ENCODE measurements at places on chromosomes 5 and 9.
A peak's percentile ranks its signal among the peaks of the same experiment; 100 is the strongest.

DNA sequence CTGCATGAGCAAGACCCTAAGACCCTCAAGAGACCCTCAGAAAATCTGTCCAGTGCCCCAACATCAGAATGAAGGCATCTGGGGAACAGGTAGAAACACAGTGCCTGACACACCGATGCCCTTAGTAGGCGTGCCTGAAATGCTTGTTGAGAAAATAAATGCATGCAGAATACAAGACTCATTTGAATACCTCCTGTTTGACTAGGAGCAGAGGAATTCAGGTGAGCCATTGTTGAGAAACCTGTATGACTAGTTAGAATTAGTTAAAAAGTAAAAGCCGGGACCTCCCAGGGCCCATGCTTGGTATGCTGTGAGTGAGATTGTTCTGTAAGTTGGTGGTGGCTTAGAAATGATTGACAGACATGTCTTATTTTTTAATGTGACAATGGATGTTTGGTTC, 55.0 kb downstream of the WWC1 start:
- DNase-seq = no peak

DNA sequence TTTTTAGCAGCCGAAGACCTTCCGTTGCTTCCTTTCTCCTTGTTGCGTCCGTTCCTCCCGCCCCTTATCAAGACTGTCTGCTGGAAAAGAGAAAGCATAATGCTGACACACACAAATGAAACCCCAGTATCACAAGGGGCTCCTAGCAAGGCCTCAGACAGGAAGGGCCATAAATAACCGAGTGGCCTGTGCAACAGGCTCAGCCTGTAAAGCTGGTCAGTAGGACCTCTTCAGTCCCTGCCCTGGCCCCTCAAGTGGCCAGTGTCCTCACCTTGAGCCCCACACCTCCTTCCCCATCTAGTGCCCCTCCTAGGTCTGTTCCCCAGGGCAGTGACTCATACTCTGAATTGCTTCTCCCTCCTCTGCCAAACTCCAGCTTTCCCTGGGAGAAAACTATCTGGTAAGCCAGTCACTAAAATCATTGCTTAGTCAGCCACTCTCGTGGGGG, 174.6 kb upstream of the IL12B start:
- DNase-seq = no peak

GRCh38 chr9:75910731-75911130, 20.3 kb downstream of the PCSK5 start:
- DNase-seq = no peak

DNA sequence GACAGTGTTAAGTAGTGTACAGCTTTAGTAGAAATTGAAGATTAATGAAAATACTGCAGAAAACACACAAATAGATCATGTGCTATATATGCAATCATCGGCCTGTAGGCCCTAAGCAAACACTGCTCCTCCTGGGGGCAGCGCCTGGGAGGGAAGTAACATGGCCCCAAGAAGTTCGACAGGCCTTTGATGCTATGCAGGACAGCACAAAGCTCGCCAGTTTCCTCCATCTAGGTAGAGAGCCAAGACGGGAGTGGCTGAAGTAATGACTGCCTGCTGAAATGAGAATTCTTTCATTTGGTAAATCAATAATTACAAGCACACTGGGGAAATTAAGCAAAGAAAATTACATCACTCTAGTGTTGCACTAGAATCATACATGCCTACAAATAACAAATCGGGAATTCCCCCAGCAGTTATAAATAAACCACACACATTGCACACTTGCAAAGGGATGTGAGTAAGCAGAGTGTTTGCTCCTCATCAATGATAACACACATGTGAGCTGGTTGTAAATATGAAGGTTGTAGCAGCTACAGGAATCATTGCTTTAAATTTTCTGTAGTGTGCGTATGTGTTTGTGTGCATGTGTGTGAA, 219.9 kb upstream of the NFIL3 start:
- DNase-seq = peak; percentile 16

GRCh38 chr5:50658246-50658645, 8.2 kb upstream of the PARP8 start:
- DNase-seq = peak; percentile 54

GRCh38 chr9:123835821-123836220, 94.1 kb downstream of the DENND1A start:
- no peak for DNase-seq

- DNase-seq = no peak
These were observed 25.2 kb downstream of the CYFIP2 start for GRCh38 chr5:157290981-157291711.

DNA sequence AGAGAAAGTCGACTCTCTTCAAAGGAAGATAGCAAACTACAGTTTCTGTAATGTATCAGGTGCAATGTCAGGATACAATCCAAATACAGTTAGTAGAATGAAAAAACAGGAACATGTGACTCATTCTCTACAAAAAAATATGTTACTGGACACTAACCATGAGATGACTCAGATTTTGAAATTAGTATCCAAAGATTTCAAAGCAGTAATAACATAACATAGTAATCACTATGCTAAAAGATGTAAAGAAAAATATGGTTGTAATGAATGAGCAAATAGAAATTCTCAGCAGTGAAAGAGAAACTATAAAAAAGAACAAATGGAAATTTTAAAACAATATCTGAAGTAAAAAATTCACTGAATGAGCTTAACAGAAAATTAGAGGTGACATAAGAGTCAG, 42.3 kb downstream of the SHOC1 start:
- DNase-seq = peak; percentile 13

DNA sequence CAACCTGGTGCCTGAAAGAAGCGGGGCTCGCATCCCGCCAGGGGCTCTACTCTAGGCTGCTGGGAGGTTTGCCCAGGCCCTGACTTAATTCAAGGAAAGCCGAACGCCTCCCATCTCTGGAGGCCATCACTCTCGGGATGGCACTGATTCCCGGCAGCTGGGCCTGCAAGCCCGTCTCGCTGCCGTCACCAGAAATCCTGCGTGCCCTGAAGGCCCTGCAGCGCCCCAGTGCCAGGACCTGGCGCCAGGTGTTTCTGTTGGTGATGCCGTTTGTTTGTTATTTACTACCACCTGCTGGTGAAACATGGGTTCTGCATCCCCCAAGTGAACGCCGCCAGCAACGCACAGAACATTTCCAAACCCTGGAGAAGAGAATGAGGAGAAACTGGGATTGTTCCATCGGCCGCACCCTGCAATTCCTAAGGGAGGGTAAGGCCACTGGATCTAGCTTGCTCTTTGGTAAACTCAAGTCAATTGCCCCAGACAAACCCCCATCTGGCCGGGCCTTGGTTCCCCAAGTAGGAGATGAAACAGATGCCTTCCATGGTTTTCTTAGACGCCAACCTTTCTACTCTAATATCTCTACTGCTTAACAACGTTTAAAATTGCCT, 77.9 kb downstream of the AK8 start:
- peak; percentile 72 for DNase-seq

DNA sequence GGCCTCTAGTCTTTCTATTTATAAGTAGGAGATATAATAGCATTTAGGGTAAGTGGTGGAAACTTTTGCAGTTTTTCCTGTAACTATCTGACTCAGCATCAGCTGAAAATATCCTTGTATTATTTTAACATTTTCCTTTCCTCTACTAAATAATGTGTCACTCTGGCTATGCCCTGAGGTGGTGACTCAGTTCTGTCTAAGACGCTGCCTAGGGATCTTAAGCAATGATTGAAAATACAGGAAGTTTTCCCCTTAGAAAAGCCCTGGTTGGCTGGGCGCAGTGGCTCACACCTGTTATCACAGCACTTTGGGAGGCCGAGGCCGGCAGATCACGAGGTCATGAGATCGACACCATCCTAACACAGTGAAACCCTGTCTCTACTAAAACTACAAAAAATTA, 9.3 kb upstream of the EDIL3 start:
- no peak for DNase-seq

DNA sequence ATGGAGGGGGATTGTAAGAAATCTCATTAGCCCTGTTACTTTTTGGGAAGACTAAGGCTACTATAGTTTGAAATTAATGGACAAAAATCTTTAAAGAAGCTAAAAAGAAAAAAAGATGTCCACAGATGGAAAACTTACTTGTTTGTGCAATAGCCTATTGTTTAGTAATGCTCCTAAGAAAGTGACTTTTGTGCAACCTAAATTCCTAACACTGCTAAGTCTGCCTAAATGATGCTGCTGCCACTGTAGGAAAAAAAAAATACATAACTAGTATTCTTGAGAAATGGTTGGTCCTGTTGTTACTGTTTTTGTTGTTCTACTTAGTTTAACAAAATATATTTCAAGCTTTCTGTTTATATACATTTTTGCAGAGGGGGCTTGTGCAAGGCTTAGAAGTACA, 108.2 kb upstream of the NR3C1 start:
- DNase-seq = no peak

DNA sequence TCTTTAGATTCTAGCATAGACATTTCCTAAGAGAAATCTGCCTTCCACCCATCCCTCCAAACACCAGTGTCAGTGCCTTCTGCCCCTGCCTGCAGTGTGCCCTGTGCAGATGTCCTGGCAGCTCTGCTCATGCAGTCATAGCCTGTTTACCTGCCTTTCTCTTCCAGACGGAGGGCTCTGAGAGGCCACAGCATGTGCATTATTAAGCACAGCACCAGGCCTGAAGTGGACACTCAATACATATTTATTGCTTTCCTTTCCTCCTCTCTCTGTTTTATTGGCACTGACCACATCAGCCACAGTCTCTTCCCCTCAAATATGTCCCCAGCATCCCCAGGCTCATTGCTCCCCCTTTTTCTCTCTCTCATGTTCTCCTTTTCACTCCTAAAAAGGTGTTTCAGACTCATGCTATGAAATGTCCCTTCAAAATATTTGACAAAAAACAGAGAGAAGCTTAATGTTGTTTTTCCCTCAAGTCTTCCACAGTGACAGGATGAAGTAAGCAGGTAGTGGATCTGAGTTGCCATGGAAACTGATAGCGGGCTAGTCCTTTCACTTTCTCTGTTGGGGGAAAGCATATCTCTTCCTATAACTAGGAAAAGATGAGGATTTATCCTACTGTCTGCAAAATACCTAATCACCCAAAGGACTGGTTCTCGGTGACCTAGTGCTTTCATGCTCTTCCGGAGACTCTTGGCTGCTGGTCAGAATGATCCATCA, 100.9 kb downstream of the ATP10B start:
- no peak for DNase-seq

- no peak for DNase-seq
These were observed 92.6 kb upstream of the GAS1 start for GRCh38 chr9:87039809-87040392.

GRCh38 chr9:96020300-96020791, 144.9 kb downstream of the ERCC6L2 start:
- no peak for DNase-seq

DNA sequence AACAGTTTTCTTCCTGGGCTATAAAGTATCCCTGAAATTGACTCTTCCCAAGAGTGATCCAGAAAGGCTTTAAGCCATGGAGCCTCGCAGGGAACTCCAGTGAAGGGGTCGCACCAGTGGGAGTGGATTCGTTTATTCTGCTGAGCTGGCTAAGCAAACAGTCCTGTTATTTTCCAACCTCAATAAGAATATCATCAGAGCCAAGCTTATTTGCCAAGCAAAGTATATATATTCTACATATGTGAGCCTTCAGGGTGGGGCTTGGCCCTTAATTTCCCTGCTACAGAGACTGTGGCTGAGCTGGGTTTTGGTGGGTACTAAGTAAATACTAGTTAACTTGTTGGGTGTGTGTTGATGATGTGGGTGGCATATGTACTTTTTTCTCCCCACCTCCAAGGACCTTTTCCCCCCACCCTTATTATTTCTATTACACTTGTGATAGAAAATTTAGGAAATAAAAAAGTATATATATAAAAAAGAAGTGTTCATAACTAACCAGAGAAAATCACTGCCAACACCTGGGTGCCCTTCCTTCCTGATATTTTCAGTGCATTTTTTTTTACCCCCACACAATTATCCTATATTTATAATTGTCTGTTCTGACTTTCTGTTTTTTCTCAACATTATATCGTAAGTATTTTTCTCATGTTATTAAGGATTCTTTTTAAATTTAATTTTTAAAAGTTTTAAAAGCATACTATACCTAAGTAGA, 5.3 kb downstream of the GSN start:
- DNase-seq = no peak

- no peak for DNase-seq
These were observed 3.7 kb downstream of the FAM163B start for GRCh38 chr9:133605446-133605845.

GRCh38 chr5:148465381-148466235, 81.8 kb downstream of the FBXO38 start:
- peak; percentile 38 for DNase-seq

- peak; percentile 23 for DNase-seq
These were observed 52.8 kb downstream of the PTCD2 start for GRCh38 chr5:72372923-72373322.

DNA sequence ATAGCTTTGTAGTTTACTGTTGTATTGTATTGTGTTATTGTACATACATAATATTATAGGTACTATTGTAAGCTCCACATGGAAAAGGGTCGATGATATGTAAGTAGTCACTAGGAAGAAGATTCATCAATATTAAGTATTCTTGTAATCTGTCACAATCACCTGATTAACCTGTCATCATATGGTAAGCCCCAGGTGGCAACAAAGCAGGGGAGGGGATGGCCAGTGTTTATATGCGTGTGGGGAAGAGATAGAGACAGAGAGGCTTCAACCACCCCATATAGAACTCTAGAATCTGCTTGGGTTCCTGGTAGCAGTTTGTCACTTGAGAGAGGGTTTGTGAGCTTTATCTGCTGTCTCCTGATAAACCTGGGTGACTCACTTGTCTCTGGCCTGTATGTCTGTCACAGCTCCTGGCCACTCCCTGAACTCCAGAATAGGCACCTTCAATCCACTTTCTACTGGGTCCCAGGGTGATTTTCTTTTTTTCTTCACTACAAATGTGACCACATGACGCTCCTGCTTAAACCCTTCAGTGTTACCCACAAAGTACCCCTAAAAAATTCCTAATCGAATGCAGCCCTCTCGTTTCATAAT, 48.9 kb upstream of the CPEB4 start:
- DNase-seq = no peak

DNA sequence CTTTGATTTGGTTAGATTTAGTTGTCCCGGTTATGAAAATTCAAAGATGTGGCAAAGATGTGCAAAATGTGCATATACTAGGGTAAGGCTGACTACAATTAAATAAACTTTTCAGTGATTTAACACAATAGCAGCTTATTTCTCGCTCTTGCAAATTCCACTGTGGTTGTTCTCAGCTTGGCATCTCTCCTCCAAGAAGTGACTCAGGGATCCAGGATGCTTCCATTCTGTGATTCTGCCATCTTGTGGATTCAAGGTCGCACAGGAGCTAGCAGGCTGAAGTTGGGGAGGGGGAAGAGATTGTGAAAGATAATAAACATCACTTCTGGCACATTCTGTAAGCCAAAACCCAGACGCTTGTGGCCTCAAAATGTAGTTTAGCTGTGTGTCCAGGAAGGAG, 60.1 kb upstream of the TGFBR1 start:
- DNase-seq = no peak

DNA sequence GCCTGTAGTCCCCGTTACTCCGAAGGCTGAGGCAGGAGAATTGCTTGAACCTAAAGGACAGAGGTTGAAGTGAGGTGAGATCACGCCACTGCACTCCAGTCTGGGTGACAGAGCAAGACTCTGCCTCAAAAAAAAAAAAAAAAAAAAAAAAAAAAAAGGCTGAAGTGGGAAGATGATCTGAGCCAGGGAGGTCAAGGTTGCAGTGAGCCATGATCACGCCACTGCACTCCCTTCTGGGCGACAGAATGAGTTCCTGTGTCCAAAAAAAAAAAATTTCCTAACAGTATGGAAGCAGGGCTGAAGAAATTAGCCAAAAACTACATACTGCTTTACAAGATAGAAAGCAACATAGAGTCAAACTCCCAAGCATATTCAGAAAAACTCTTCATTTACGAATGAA, 132.8 kb downstream of the CPLANE1 start:
- no peak for DNase-seq

GRCh38 chr9:83965350-83966208, 14.4 kb downstream of the HNRNPK start:
- DNase-seq = peak; percentile 56

GRCh38 chr9:4180907-4181605, 118.8 kb downstream of the GLIS3 start:
- no peak for DNase-seq

Measured in inflammatory macrophage treated with lipopolysaccharide for 1 hour (primary cell).